ENCODE measurements at places on chromosomes 1 and 21. TPM values are rescaled to one million over a fixed set of nuclear protein-coding genes. Genes with fewer than 3 reads are reported as not detected.
A peak's percentile ranks its signal among the peaks of the same experiment; 100 is the strongest.

DNA sequence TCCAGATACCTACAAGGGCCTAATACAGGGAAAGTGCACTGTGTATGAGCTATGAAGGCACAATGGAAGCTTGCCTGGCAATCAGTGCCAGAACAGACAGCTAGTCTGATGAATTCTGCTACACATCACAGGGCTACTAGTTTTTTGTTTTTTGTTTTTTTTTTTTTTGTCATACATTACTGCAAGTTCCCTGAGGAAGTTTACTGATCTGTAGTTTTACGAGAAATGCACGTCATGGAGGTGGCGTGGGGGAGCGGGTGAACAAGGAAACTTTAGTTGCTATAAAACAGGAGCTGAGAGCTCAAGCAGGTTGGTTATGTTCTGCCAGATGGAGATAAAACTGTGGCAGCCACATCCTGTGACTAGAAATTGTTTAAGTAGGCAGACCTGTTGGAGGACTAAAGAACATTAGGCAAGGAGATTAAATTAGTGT lies 17.7 kb downstream of the PTPRC start:
- H3K4me1 ChIP-seq, result peaks cover 67% of the 10 kb centered on the region
- peak overlapping the region; percentile 75 for H3K4me3 ChIP-seq
- H3K27me3 ChIP-seq, result no peaks in the 10 kb centered on the region
- peaks cover 57% of the 10 kb centered on the region for H3K36me3 ChIP-seq
- peak; percentile 79 for DNase-seq
- peak overlapping the region; percentile 92 for H3K27ac ChIP-seq

Gene CELA3A
- not detected for total RNA-seq

- H3K27me3 ChIP-seq, result peaks cover 35% of the 10 kb centered on the region
- no peak for DNase-seq
- peaks cover 15% of the 10 kb centered on the region for H3K4me1 ChIP-seq
- H3K4me3 ChIP-seq, result no peak overlapping the region
- H3K36me3 ChIP-seq, result no peaks in the 10 kb centered on the region
These were observed 2.4 kb downstream of the RAP1GAP start for GRCh38 chr1:21666576-21667320.

DNA sequence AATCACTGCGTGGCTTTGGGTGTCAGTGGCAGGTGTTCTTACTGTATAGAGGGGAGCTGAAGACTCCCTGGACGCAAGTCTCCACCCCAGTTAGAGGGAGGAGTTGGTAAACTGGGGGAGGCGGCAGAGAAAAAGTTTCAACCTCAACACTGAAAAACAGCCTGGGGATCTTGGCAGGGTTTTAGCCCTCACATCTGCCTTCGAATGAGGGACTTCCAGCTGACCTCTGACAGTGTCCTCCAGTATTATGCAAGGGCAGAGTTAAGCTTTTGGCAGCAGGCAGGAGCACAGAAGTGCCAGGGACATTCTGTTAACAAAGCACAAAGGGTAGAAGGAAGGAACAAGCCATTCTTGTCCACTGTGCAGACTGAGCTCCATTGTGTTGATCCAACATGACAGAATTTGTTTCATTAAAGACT lies 41.2 kb upstream of the RAB4A start:
- peaks cover 12% of the 10 kb centered on the region for H3K27me3 ChIP-seq
- H3K36me3 ChIP-seq, result no peaks in the 10 kb centered on the region
- H3K4me1 ChIP-seq, result peaks cover 10% of the 10 kb centered on the region
- H3K27ac ChIP-seq, result no peak overlapping the region
- H3K4me3 ChIP-seq, result no peak overlapping the region
- no peak for DNase-seq
